Kasumi-1 (cell line): ENCODE measurements at places on chromosomes 12 and 14.

DNA sequence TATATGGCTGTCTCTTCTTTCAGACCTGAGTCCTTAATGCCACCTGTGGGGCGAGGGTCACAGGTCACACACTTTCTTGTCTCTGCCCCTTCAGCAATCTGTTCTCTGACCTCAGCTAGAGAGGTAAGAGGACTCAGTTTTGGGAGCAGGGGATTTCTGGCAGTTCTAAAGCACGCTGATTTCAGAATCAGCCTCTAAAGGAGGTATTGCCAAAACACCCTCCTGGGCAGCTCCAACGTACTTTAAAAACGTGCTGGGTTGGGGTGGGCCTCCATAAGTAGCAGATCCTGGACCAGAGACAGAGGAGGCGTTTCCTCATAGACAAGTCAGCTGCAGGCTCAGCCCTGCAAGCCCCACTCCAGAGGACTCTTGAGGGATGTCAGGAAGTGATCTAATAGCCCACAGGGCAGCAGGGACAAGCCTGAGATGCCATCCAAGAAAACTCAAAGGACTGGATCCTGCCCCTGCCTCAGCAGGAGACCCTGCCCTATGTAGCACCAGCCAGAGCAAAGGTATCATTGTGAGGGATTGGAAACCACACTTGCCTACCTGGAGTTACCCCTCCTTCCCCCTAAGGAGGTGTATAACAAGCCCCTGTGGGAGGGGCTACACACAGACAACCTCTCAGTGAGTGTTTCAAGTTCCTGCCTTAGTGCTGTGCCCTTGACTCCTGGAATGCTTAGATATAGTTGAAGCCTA is 8.5 kb downstream of the CTDSP2 start:
- DNase-seq: peak; percentile 91

- no peak for DNase-seq
These were observed 2.4 kb downstream of the FICD start for GRCh38 chr12:108517288-108518100.

GRCh38 chr12:92978607-92979006 is 49.5 kb upstream of the EEA1 start:
- no peak for DNase-seq

DNA sequence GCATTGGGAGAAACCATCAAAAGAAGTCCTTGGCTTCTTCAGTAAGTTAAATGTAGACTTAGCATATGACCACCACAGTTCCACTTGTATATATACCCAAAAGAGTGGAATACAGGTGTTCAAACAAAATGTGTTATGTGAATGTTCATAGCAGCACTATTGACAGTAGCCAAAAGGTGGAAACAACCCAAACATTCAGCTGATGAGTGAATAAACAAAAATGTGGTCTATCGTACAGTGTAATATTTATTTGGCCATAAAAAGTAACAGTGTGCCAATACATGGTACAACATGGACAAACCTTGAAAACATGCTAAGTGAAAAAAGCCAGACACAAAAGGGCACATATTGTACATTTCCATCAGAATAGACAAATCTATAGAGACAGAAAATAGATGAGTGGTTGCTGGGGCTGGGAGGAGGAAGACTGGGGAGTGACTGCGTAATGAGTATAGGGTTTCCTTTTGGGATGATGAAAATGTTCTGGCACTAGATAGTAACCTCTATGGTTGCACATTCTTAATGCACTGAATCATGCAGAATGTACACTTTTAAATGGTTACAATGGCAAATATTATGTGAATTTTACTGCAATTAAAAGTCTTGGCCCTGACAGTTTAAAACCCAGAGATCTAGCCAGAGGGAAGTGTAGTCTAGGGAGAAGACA is 5.5 kb downstream of the ERP29 start:
- DNase-seq: no peak

GRCh38 chr14:33946679-33947476 is 4.0 kb downstream of the EGLN3 start:
- no peak for DNase-seq
